Activated effector memory CD4-positive, alpha-beta T cell treated with anti-CD3 and anti-CD28 coated beads, Interleukin-2, amount 50 U/mL, for 16 hours (primary cell): ENCODE measurements at places on chromosomes 11 and 22.

DNA sequence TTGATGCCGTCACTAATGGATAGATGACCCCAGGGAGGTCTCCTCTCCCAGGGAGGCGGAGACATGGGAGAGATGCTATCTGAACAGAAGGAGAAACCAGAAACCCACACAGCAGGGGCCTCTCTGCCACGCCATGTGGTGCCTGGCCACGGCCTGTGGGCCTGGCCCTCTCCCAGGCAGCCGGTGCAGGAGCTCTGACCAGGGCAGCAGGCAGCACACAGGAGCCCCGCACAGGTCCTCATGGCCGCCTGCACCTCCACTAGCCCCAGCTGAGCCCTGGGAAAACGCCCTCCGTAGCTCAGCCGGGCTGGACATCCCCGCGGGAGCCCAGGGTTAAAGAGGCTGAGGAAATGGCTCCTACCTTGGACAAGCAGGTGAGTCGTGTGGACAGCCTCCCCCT lies 19.8 kb downstream of the IGSF9B start:
- DNase-seq: no peak

DNA sequence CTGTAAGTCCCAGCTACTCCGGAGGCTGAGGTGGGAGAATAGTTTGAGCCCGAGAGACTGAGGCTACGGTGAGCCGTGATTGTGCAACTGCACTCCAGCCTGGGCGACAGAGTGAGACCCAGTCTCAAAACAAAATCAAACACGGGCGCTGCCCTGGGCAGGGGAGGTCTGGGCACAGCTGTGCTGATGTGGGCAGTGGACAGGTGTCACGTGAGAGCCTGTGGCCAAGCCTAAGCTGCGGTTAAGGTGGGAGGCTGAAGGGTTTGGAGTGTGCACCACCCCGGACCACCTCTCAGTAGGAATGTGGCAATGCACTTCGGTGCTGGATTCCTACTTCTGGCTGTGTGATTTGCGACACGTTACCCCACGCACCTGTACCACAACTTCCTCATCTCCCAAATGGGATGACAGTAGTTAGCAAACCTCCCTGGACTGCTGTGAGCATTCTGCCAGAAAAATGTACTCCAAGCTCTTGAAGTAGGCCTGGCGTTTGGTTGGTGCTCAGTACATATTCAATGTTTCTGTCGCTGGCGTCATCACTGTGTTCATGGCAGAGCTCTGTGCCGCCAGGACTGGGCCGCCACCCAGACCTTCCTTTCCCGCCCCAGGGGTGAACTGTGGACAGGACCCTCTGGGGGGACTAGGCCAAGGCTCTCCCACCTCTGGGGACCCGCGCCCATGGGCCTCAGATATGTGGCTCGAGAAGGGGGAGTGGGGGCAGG lies 807 bp upstream of the ZNF74 start:
- DNase-seq: no peak

GRCh38 chr22:35743326-35743860 lies 25.7 kb downstream of the APOL5 start:
- DNase-seq: no peak

GRCh38 chr11:73784080-73784634 lies 3.5 kb upstream of the MRPL48 start:
- no peak for DNase-seq

DNA sequence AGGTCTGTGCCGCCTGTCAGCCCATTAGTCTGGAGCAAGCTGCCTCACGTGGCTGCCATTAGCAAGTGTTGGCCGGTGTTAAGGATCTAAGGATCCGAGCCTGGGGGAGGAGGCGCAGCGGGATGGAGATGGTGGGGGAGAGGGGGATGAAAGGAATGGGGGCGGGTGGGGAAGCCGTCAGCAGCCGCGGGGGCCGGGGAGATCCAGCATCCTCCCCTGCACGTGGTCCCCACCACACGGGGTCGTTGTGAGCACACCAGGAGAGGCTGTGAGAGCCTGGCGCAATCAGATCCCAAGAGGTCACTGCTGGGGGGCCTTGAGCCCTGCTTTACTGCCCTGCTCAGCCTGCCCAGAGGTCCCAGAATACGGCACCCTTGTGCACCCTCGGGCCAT lies 7.3 kb downstream of the CABP7 start:
- no peak for DNase-seq

- no peak for DNase-seq
These were observed 18.6 kb downstream of the EP300 start for GRCh38 chr22:41110968-41111367.

GRCh38 chr22:48207919-48208535 lies 1445.6 kb downstream of the TBC1D22A start:
- peak; percentile 45 for DNase-seq

- no peak for DNase-seq
These were observed 82.3 kb upstream of the NARS2 start for GRCh38 chr11:78656984-78657383.

GRCh38 chr11:75334976-75335375 lies 16.5 kb downstream of the ARRB1 start:
- no peak for DNase-seq

DNA sequence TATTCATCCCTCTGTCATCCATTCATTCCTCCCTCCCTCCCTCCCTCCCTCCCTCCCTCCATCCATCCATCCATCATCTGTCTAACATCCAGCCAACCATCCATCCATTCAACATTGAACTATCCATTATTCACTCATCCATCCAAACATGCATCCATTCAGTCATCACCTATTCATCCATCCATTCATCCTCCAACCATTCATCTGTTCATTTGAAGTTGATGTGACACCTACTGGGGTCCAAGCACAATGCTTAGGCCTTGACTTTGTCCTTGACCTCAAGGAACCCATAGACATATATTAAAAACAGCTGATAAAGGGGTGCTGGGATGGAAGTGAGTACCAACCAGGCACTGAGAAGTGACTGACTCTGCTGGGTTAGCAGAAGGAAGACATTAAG lies 26.6 kb downstream of the BCR start:
- no peak for DNase-seq

- DNase-seq: no peak
These were observed 33.3 kb upstream of the ZC3H12C start for GRCh38 chr11:110059706-110060463.

- DNase-seq: no peak
These were observed 153.0 kb downstream of the APOL5 start for GRCh38 chr22:35870517-35871293.

GRCh38 chr11:122632181-122632824 lies 23.2 kb upstream of the UBASH3B start:
- DNase-seq: no peak

GRCh38 chr11:130101661-130102060 lies 32.0 kb downstream of the APLP2 start:
- DNase-seq: no peak

- no peak for DNase-seq
These were observed 56.1 kb upstream of the CRTAM start for GRCh38 chr11:122782222-122782621.

- DNase-seq: no peak
These were observed 2.6 kb downstream of the PATE4 start for GRCh38 chr11:125835748-125836147.

DNA sequence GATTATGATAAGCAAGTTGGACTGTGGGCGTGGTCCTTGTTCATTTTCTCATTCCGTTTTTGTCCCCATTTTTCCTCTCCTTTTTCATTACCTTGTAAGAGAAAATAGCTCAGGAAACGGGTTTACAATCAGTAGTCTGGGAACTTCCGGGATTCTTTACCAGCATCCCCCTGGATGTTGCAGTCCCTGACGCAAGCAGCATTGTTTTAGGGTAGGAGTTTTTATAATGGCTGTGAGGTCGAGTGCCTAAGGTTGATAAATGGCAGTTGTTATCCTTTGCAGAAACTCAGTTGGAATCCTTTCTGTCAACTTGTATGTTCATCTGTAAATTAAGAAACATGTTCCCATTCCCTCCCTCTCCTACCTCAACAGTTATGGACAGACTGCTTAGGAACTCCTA lies 68.3 kb downstream of the ARHGEF12 start:
- DNase-seq: no peak

- DNase-seq: no peak
These were observed 72.3 kb downstream of the ADM start for GRCh38 chr11:10377183-10377582.

DNA sequence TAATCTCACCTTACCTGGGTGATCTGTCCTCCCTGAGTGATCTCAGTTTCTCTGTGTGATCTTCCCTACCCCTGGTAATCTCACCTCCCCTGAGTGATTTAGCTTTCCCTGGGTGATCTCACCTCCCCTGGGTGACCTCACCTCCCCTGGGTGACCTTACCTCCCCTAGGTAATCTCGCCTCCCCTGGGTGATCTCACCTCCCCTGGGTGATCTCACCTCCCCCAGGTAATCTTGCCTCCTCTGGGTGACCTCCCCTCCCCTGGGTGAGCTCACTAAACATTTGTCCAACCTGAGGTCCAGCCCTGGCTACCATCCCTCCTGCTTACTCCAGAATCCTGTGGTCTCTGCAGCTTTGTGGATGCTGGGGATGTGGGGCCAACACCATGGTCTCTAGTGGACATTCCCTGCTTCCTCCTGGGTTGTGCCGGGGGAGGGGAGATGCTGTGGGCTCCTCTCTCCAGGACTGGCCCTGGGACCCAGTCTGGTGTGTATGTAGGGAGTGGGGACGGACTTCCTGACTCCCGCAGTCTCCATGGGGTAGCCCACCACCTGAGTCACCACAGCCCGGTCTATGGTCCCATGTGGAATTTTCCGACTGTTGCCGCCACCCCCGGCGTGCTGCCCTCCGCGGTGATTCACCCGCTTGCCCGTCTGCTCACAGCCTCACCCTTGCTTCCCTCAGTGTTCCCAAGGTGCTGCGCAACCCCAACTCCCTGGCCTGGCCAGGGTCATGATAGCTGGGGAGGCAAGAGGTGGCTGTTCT lies 9.9 kb downstream of the LSP1 start:
- no peak for DNase-seq

DNA sequence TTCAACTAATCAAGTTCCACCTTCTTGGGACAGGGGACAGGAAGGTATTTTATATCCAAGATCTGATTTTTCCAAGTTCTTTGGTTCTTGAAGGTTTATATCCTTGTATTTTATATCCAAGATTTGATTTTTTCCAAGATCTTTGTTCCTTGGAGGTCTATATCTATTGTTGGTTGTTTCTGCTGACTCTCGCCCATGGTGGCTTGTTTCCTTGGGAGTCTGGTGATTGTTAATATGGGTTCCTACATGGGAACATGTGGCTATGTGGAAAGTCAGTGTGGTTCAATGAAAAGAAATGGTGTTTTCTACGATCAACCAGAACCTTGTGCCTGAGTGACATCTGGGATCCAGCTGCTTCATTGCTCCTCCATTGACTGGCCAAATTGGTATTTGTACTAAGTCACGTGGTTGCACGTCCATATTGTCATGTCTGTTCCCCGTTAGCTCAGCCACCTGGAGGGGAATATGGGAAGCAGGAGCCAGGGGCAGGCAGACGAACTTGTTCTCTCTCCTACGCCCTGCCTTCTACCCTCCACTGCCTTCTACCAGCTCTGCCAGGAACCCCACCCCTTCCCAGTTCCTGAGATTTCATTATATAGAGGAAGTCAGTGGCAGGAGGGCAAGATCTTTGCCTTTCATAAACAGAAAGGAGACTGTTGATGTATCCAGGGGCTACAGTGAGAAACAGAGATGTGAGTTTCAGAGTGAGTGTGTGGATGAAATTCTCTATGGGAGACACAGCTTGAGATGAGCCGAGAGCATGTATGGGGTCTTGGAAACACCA lies 11.1 kb upstream of the CSF2RB start:
- no peak for DNase-seq

DNA sequence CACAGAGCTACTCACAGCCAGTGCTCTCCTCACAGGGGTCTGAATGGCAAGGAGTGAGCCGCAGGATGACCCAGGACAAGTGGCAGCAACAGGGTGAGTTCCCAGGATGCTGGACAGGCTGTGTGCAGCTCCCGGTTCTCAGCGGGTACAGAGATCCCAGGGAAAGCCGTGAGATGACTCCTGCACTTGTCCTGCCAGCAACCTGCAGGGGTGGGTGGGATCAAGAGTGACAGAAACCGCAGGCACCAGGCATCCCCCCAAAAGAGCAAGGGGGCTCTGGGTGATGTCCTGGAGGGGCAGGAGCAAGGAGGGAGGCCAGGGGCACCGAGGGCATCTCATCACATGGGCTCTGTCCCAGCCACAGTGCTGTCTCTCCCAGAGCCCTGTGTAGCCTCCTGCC lies 15.9 kb upstream of the PRODH start:
- no peak for DNase-seq

DNA sequence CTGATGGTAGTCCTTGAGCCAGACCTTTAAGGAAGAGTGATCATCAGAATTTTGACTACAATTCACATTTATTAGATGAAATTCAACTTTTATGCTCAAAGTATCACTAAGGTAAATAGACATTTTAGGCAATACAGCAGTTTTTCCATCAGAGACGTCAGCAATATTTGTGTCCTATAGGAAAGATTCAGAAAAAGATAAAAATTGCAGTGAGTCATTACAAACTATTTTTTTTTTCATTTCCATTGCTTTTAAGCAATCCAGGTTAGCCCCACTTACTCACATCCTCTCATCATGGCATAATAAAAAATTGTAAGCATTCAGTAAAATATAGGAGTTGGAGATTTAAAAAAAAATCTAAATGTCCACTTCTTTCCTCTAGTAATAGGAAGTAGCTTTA lies 46.9 kb downstream of the MSANTD4 start:
- no peak for DNase-seq

DNA sequence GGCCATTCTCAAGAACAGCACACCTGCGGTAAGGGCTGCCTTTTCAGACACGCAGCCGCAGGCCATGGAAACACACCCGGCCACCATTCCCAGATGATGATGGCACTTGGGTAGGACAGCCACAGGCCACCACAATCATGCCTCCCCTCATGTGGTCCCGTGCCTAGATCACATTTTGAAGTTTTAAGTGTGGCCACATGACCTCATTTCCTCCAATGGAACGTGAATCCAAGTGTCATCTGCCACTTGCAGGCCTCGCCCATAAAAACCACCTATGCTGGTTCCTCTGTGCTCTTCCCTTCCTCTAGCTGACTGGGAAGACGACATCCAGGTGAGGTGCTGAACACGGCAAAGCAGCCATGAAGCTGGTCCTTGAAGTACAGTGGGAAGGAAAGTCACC lies 44.6 kb upstream of the SLC25A1 start:
- DNase-seq: no peak

DNA sequence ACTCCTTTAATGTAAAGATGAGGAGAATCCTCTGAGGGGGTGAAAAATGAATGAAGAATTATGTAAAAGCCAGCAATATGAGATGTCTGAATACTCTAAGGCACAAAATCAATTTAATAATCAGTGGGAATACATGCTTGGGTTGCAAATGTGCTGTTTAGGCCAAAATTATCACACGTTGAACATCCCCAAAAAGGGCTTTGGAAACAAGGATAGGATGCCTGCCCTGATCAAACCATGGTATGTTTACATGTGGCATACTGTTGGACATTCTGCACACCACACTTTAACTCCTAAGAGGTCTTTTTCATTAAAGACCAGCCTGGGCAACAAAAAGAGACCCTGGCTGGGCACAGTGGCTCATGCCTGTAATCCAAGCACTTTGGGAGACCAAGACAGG lies 26.3 kb downstream of the F2 start:
- DNase-seq: no peak
